ENCODE measurements at places on chromosomes 7 and 10.

DNA sequence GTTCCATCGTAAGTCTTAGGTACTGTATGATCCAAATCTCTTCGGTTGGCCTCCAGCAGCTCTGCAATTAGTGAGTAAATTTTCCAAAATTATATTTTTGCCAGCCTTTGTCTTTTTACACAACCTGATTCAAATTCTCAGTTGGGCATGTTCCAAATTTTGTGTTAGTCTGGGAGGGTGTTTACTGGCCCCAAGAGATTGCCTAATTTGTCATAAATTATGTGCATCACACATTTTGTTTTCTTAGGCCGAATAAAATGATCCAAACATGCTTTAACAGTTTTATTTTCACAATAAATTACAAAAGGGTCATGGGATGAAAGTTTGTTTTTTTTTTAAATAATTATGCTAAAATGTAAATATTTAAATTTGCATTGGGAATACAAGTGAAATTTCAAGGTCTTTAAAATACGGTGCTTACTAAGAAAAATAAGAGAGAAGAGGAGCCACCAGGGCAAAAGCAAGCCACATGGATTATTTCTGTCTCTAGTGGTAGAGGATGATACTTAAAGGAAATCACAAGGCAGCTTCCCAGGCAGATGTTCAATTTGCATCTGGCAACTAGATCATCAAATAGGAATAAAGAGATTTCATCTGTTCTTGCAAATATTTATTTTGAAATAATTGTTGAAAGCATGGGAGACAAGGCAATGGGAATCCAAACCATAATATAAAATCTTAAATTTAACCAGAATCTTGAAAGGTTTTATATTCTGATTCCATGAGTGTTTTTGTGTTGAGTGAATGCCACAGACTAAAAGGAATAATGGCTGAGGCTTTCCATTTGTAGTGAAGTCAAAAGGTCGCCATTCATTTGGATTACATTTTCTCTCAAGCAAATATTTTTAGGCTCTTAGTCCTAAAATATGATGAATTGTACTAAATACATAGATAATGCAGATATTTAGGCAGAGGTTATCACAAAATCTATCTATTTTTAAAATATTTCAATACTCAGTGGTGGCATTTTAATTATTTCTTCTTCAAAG is 111.1 kb downstream of the MDFIC start:
- DNase-seq = no peak

- no peak for DNase-seq
These were observed 1.5 kb downstream of the NRG3 start for GRCh38 chr10:81876253-81877077.

DNA sequence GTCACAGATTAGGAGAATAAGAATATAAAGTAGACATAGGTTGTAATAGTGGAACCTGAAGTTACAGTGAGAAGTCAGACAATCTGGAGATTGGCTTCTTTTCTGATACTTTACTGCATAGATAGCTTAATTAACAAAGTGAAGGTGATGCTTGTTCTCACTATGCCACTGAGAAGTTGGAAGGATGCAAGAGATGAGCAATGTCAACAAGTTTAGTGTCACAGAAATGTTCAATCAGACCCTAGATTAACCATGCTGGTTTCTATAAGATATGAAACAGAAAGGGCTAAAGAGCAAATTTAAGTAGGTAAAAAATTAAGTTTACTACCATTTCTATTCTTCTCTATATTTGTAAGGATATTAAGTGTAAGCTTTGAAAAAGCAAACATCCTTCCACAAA is 838.6 kb upstream of the SORCS1 start:
- no peak for DNase-seq

DNA sequence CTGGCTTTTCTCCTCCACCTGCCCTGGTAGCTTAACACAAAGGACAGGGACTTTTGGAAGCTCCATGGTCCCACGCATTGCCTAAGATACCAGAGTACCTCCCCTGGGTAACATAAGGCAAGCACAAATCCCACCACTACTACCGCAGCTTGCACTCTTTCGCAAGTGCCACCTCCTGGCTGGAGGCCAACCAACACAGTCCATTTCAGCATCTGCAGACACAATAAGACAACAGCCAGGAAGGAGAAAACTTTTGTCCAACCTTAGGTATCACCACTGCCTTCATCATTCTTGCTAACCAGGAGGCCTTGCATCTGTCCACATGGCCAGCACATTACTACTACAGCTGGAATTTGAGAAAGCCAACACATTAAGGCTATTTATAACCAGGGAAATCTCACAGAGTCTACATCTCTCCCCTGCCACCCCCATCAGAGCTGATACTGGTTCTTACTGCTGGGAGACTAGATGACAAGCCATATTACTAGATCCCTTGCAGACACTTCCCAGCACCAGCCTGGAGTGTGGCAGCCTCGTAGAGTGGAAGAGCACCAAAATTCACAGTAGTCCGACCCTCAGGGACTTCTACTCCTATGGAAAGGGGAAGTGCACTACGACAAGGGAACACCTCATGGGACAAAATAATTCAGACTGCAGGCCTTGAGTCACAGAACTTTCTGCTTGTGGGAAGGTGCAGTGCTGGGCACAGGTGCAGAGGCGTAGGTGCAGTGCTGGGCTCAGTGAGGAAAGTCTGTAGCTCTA is 39.8 kb upstream of the CDK13 start:
- DNase-seq = peak; percentile 23

DNA sequence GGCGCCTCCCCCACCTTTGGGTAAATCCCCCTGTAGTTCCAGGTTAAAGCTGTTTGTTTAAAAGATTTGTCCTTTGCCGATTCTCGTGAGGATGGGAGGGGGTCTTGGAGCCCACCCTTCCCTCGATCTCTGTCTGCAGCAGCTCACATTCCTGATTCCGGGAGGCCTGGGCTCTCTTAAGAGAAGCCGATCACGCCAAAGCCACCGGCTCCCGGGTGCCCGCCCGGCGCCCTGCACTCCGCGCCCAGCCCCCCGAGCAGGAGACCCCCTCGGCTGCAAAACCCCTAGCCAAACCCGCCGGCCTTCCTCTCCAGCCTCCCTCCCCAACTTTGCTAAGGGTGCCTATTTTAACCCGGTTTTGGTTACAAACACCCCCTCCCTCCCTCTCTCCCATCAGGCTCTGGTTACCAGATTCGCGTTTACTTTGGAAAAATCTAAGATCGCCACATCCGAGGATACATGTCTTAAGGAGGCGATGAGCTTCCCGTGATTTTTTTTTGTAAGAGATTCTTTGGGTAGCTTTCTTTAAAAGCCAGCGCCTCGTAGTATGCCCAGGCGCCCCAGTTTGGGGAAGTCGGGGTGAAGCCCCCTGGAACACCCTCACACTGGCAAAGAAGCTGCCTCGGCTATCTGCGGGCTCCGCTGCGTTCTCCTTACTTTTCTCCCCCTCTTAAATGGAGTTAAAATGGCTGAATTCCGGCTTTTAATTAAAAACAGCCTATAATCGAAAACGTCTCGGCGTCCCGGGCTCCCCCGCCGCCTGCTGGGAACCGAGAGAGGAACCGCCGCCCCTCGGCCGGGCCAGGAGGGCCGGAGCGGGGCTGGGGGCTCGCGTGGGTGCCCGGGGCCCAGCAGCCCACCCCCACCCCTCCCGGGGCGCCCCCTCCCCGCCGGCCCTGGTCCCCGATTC is 983 bp downstream of the TNRC18 start:
- DNase-seq = no peak

DNA sequence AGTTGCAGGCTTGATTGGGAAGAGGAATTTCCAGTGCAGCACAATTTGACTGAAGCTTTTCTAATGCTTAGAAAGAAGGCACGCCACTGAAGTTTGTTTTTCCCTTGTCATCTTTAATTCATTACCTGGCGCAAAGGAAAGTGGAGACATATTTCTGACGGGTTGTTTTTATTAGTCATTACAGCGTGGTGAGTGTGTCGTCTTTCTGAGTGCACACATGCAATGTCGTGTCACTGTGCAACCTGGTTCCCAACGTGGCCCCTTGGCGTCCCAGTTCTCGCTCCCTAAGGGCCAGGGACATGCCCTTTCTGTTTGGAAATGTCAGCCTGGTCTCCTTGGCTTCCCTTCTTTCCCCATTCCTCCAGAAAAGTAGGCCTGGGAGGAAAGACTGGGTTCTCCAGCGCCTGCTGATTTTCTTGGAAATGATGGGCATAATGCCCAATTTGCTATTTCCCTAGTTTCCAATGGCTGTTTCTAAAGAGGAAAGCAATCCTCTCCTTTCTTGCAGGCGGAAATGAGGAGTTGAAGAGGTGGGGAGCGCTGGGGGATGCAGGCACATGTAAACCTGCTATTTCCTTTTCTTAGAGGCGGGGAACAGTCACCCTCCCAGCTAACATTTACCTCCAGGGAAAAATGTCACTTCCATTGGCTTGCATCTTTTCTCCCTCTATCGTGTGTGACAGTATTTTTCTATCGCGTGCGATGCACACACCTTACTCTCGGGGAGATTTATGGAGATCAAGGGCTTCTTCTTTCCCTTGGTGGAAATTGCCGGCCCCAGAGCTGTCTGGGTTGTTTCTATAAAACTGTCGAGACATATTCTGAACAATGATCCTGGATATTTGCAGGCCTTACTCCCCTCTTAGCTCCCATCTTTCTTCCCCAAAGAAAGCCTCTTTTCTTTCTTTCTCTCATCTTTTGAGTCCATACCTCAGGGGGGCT is 249.8 kb downstream of the ARHGAP12 start:
- DNase-seq = no peak

DNA sequence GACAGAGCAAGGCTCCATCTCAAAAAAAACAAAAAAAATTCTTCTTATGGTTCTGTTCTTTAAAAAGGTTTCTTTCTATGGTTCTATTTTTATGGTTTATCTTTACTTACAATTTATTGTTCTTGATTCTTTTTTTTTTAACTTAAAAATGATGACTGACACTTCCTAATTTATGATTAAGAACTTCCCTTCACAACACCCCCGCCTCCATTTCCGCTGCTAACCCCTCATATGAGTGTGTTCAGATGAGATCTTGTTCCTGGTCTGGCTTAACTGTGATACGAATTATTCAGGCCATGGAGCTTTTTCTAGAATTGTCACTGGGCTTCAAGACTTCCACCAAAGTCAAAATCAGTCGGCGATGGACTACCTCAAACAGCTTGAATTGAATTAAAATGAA is 33.9 kb downstream of the PTER start:
- DNase-seq = no peak

DNA sequence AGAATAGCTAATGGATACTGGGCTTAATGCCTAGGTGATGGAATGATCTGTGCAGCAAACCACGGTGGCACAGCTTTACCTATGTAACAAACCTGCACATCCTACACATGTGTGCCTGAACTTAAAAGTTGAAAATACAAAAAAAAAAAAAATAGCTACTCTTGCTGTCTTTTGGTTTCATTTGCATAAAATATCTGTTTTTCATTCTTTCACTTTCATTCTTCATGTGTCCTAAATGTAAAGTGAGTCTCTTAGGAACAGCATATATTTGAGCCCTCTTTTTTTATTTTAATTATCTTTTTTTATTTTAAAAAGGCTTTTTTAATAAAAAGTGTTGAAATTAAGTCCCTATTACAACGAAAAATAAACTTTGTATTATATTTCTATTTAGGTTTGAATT is 836.1 kb upstream of the KCND2 start:
- no peak for DNase-seq
